Hepatocyte (in vitro differentiated cells): ENCODE measurements at places on chromosomes 6 and 20.

DNA sequence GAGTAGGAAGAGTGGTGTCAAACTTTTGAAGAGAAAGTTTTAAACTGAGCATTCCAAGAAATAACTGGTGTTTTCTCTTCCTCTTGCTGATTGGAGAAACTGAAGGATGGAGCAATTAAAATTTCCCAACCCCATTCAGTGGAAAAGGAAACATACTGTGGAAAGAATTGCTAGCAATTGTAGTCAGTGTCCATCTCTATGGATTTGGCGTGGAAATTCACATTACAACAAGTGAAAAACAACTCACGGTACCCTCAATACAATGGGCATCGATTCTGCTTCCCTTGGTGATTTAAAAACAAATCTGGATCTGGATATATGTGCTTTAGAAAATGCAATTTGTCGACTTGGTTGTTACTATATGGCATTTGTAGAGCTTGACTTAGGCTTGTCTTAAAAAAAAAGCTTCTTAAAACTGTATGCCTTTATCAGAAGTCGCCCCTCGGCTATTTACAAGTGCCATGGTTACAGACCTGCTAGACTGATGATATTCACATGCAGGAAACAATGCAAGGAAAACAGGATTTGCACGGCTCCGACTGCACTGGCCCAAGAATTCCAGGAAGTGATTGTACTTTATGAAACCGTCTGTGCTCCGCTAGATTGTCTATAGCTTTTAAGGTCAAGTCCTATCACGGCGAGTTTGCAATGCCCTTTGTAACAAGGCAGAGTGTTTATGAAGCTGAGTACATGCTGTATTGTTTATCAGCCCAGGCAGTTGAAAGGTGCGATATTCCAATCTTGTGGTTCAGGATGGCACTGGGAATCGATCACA, 131.7 kb upstream of the PHACTR1 start:
- no peak for DNase-seq

DNA sequence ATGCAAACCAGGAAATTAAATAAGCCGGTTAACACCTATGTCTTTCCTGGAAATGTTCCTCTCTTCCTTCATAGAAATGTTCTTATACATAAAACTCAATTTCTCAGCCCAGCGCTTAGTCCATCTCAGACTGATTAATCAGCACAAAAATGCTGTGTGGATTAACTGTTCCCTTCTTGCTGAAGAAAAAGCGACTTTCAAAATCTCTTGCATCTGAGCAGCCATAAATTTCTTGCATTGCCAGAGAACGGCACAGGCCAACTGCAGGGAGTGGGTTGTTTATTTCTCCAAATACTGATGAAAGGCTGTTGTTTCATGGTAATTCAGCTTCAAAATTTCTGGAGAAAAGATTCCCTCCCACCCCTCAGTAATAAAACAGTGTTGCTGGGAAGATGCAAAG, 517.6 kb downstream of the BTBD3 start:
- peak; percentile 48 for DNase-seq

DNA sequence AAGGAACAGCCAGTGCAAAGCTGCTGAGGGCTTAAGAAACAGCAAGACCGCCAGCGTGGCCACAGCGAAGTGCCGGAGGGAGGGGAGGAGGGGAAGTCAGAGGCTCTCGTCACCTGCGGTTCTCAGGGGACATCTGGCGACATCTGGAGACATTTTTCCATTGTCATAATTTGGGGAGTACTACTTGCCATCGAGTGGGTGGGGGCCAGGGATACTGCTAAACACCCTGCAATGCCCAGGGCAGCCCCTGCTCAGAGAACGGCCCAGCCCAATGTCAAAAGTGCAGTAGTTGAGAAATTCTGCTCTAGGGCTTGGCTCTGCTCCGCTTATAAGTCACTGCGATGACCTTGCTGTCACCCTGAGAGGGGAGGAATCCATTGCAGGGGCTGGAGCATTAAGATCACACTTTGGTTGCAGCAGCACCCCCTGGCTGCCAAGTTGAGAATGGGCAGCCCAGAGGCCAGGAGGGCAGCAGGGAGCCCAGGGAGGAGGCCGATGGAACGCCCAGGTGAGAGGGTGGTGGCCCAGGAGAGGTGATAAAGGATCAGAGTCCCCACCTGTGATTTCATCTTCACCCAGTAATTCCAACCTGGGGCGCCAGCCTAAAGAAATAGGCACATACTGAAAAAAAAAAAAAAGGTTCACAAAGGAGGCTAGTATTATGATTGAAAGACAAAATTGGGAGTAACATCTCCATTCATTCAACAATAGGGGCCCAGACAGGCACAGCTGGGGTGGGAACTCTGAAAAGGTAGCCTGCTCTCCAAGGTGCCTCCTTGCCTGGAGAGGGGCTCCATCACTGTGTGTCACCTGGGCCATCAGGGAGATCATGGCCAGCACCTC, 218.2 kb downstream of the BMP7 start:
- peak; percentile 59 for DNase-seq

DNA sequence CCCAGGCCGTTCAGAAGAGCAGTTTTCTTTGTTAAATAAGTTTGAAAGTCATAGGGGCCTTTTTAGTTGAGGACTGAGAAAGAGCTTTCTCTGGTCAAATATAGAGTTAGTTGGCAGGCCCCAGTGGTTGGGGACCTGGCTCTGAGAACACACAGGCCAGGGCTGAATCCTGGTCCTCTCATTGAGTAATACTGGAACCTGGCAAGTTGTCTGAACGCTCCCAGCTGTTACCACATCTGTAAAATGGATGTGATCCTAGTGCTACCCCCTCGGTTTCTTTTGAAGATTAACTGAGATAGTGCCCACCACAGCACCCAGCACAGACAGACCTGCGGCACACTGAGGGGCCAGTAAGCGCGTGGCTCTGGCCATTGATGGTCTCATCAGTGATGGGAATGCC, 215.5 kb downstream of the ZDHHC14 start:
- DNase-seq: no peak

DNA sequence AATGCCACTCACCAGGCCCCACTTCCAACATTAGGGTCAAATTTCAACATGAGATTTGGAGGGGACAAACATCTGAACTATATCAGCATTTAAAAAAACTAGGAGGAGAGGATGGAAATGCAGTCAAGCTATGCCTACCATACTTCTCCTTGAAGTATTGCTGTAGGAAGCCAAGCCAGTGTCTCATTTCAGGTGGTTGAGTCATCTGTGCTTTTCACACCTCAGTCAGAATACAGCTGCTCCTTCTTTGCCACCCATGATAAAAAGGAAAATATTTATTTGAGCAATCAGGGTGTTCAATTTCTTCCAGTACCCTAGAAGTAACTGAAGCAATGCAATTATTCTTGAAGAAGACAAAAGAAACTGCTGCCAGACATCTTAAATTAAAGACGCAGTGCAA, 47.0 kb upstream of the EEF1E1 start:
- no peak for DNase-seq

- peak; percentile 84 for DNase-seq
Observed at GRCh38 chr6:31737991-31738979, 1.5 kb upstream of the MSH5 start.

DNA sequence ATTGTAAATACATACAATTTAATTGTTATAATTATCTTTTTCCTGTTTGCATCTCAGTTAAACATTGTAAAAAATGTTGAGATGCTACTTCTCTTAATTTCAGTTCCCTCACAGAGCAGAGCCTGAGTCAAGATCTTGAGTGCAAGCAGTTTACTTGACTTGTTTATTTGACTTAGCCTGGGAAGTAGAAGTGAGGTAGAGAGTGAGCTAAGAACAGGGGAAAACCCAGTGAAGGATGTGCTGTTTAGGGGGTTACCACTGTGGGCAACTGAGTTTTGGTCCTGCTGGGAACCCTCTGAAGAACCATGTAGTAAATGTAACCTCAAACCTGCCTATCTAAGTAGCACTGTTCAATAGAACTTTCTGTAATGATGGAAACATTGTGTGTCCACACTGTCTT, 495.2 kb upstream of the FLRT3 start:
- no peak for DNase-seq

GRCh38 chr6:156396791-156397418, 380.3 kb upstream of the ARID1B start:
- DNase-seq: no peak

- DNase-seq: peak; percentile 76
Observed at GRCh38 chr6:156777577-156778453, 637 bp downstream of the ARID1B start.

DNA sequence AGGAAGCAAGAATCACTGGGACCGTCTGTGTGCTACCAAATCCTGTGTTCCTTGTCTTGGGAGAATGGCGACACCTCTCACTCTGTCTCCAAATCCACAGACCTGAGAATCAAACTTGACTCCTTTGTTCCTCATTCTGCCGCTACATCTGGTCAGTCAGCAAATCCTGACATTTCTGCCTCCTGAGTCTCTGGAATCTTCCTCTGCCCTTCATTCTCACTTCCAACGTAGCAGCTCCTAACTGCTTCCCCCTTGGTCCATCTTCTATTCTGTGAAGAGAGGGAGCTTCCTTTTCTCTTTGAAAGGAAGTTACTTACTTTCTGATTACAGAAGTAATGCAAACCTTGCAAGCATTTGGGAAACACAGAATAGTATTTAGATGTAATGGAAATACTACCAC, 37.7 kb downstream of the SYTL3 start:
- no peak for DNase-seq

DNA sequence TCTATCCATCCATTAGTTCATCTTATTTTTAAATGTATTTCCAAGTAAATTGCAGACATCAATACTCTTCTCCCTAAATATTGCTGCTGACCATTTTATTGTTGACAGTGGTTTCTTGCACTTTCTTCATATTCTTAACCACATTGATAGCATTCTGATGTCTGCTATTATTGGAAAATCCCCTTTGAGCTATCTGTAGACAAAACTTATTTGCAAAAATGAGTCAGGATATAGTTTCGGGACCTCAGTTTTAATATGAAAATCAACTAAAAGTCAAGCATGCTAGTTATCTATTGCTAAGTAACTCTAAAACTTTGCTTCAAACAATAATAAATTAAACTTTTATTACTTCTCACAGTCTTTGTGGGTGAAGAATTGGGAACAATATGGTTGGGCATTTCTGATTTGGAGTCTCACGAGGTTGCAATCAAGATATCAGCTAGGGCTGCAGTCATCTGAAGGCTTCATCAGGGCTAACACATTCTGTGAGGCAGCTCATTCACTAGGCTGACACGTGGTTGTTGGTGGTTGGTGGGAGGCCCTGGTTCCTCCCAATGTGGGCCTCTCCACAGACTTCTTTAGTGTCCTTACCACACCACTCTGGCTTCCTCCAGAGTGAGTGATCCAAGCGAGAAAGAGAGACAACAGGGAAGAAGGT, 32.7 kb downstream of the CD109 start:
- no peak for DNase-seq

DNA sequence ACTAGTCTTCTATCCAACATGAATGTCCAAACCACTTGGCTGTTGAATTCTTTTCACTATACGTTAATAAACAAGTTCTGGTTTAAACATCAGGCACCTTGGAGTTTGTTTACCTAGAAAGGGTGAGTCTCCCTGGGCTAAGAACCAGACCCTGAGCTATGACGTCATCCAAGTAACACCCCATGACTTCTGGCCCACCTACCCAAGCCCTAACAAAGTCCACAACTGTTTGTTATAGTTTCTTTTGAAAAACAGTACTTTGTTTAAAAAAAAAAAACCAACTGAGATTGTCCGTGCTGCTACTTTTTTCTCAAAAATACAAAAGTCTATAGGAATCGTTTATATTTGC, 146.9 kb upstream of the BEND6 start:
- DNase-seq: peak; percentile 31

DNA sequence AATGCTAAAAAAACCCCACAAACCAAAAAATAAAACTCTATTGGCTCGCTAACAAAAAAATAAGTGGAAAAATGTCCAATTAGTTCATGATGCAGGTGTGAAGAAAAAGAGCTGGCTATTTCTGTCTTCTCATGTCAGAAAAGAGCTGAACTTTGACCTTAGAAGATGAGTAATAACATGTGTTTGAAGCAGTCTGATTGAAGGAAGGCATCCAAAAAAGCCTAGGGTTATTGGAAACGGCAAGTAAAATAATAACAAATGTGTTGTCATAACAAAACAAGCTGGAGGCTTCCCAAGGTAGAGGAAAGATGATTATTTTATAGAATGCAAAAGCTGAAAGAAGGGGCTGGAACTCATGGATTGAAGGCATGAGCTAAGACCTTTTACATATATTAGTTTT, 94.4 kb upstream of the FAM184A start:
- DNase-seq: no peak

DNA sequence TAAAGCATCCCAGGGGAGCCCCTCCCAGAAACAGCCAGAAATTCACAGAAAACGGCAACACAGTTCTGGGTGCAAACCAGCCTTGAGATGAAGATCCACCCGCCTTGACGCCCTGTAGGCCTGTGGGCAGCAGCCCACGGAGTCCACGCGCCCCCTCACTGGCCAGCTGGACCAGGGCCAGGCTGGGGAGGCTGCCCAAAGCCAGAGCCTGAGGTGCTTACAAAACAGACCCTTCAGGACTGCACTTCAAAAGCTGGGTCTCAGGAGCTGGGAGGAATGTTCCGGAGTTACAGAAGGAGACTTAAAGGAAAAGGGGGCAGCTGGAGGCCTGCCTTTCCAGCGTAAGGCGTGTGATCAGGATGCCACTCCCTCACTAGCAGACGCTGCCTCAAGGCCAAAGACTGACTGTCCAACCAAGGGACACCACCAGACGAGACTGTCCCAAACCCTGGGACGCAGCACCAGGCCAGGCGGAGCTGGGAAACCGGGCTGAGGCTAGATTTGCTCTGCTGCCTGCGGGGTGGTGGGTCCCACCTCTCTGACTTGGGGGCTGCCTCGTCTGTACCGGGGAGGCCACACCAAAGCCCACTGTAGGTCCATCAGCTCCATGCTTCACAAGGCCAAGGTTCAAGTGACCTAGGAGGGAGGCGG, 48.1 kb downstream of the RRBP1 start:
- no peak for DNase-seq

- DNase-seq: no peak
Observed at GRCh38 chr6:71457929-71458328, 169.3 kb downstream of the OGFRL1 start.

GRCh38 chr20:57657535-57658446, 37.6 kb upstream of the ZBP1 start:
- DNase-seq: no peak

DNA sequence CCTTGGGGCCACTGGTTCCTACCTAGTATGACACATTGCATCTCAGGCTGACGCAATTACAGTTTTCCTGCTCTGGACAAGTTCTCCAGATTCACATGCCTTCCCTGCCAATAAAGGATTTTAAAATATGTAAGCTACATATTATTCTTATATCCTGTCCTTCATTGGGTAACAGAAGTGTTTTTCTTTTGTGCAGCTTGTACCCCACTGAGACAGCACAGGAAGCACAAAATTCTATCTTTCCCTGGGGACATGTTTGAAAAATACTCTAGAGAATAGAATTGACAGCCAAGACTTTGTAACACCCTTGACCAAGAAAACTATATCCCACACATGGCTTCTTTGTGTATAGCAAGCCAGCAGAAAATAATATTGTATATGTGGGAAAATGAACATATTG, 456.8 kb downstream of the MAFB start:
- no peak for DNase-seq

GRCh38 chr6:82906951-82907350, 158.7 kb downstream of the UBE3D start:
- peak; percentile 16 for DNase-seq

DNA sequence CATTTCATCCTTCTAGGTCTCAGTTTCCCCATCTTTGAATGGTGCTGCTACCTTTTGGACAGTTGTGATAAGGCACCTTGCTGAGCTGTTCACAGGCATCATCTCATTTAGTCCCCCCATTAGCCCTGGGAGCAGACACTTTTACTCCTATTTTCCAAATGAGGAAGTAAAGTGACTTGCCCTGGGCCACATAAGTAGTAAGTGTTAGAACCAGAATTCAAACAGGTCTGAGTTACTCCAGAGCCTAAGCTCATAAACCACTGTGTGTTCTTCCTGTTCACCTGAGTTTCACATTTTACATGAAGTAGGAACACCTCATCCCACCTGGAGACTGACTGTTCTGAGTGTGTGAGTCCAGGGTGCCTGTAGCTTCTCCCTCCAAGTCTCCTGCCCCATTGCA, 43.5 kb upstream of the EPB41L1 start:
- DNase-seq: no peak
